Fibroblast of lung (primary cell): ENCODE measurements at places on chromosomes 16 and 17. TPM values are rescaled to one million over a fixed set of nuclear protein-coding genes. Genes with fewer than 3 reads are reported as not detected.

SCIMP gene
- total RNA-seq, result not detected in 2 replicates

KRT39 gene
- 0.26 and 0.33 TPM in 2 replicates for total RNA-seq

AMFR gene
- total RNA-seq, result 350 and 413 TPM in 2 replicates

SPNS3 gene
- not detected in 2 replicates for total RNA-seq

DHRS7C gene
- not detected in 2 replicates for total RNA-seq

TP53TG3B gene
- total RNA-seq, result not detected in 2 replicates

KRT40 gene
- total RNA-seq, result not detected in 2 replicates

PRAC2 gene
- not detected in 2 replicates for total RNA-seq

CAVIN1 gene
- 331 and 372 TPM in 2 replicates for total RNA-seq

MRPL58 gene
- total RNA-seq, result 26.5 and 35.2 TPM in 2 replicates

HSD11B2 gene
- under 0.01 TPM in 1 of 2 replicates, not detected in the other for total RNA-seq

CCL1 gene
- not detected in 2 replicates for total RNA-seq

KRTAP4-6 gene
- total RNA-seq, result not detected in 2 replicates

KRTAP9-2 gene
- total RNA-seq, result not detected in 2 replicates

CCP110 gene
- total RNA-seq, result 14.0 and 14.1 TPM in 2 replicates

NDUFAB1 gene
- 76.3 and 98.4 TPM in 2 replicates for total RNA-seq

TIMM22 gene
- total RNA-seq, result 10.5 and 13.4 TPM in 2 replicates

RDM1 gene
- under 0.01 and 0.83 TPM in 2 replicates for total RNA-seq

GRB7 gene
- total RNA-seq, result under 0.01 and 0.77 TPM in 2 replicates

AIPL1 gene
- under 0.01 TPM in 1 of 2 replicates, not detected in the other for total RNA-seq

CACNG5 gene
- not detected in 2 replicates for total RNA-seq

ATXN7L3 gene
- 33.6 and 36.5 TPM in 2 replicates for total RNA-seq

HIC1 gene
- total RNA-seq, result 29.1 and 30.0 TPM in 2 replicates

ARHGAP23 gene
- 18.2 and 41.1 TPM in 2 replicates for total RNA-seq

RGS11 gene
- total RNA-seq, result 3.1 and 6.3 TPM in 2 replicates

PRDM7 gene
- not detected in 2 replicates for total RNA-seq

NACA2 gene
- total RNA-seq, result not detected in 2 replicates

FGF11 gene
- total RNA-seq, result 0.33 and 1.3 TPM in 2 replicates

KSR1 gene
- total RNA-seq, result 7.4 and 10.1 TPM in 2 replicates

DNAH9 gene
- total RNA-seq, result not detected in 2 replicates

FAM20A gene
- 14.9 and 16.2 TPM in 2 replicates for total RNA-seq

HOXB5 gene
- 1.0 and 2.1 TPM in 2 replicates for total RNA-seq

GSG1L gene
- under 0.01 TPM in 1 of 2 replicates, not detected in the other for total RNA-seq

CCDC40 gene
- total RNA-seq, result 1.5 and 2.1 TPM in 2 replicates

HBA1 gene
- not detected in 2 replicates for total RNA-seq

ANKS4B gene
- total RNA-seq, result not detected in 2 replicates

CARD14 gene
- total RNA-seq, result 0.17 and 0.26 TPM in 2 replicates

PYY gene
- 0.33 TPM in 1 of 2 replicates, not detected in the other for total RNA-seq

SLC13A2 gene
- total RNA-seq, result not detected in 2 replicates

METTL9 gene
- 163 and 176 TPM in 2 replicates for total RNA-seq

ZP2 gene
- total RNA-seq, result not detected in 2 replicates

CDIPT gene
- total RNA-seq, result 89.1 and 99.6 TPM in 2 replicates

TMC5 gene
- not detected in 2 replicates for total RNA-seq

CALB2 gene
- total RNA-seq, result 0.51 and 1.3 TPM in 2 replicates

SDK2 gene
- total RNA-seq, result under 0.01 and 0.26 TPM in 2 replicates

ASPA gene
- 4.6 and 5.4 TPM in 2 replicates for total RNA-seq

MRPL45 gene
- 34.7 and 35.4 TPM in 2 replicates for total RNA-seq

CTRL gene
- 0.26 and 0.33 TPM in 2 replicates for total RNA-seq

GCGR gene
- not detected in 2 replicates for total RNA-seq

MAP3K14 gene
- total RNA-seq, result 3.6 TPM in 2 replicates

TBX21 gene
- total RNA-seq, result not detected in 2 replicates

HSF4 gene
- 25.8 and 31.3 TPM in 2 replicates for total RNA-seq

ANTKMT gene
- total RNA-seq, result 24.9 and 31.5 TPM in 2 replicates

KRTAP9-4 gene
- total RNA-seq, result not detected in 2 replicates

UMOD gene
- total RNA-seq, result not detected in 2 replicates

NEUROD2 gene
- not detected in 2 replicates for total RNA-seq

ZDHHC1 gene
- 4.4 and 6.4 TPM in 2 replicates for total RNA-seq
